ENCODE measurements at places on chromosomes 5 and 9. TPM values are rescaled to one million over a fixed set of nuclear protein-coding genes. Genes with fewer than 3 reads are reported as not detected.
A peak's percentile ranks its signal among the peaks of the same experiment; 100 is the strongest.

Gene SPINK7
- not detected for total RNA-seq

Gene ATP6V1G1
- 80.3 TPM for total RNA-seq

- H3K36me3 ChIP-seq: no peaks in the 10 kb centered on the region
- H3K27me3 ChIP-seq: no peaks in the 10 kb centered on the region
- no peak overlapping the region for H3K27ac ChIP-seq
- no peak overlapping the region for H3K4me3 ChIP-seq
- H3K4me1 ChIP-seq: no peaks in the 10 kb centered on the region
- DNase-seq: peak; percentile 3
These were observed 669.0 kb downstream of the LRRC70 start for GRCh38 chr5:63247651-63248050.

Gene GFPT2
- 20.8 TPM for total RNA-seq

Gene DIRAS2
- total RNA-seq: not detected

GRCh38 chr5:23389291-23390101, 117.9 kb upstream of the PRDM9 start:
- no peaks in the 10 kb centered on the region for H3K27me3 ChIP-seq
- H3K36me3 ChIP-seq: no peaks in the 10 kb centered on the region
- no peaks in the 10 kb centered on the region for H3K4me1 ChIP-seq
- no peak for DNase-seq
- no peak overlapping the region for H3K27ac ChIP-seq

Gene PCDHB16
- total RNA-seq: 0.18 TPM

DNA sequence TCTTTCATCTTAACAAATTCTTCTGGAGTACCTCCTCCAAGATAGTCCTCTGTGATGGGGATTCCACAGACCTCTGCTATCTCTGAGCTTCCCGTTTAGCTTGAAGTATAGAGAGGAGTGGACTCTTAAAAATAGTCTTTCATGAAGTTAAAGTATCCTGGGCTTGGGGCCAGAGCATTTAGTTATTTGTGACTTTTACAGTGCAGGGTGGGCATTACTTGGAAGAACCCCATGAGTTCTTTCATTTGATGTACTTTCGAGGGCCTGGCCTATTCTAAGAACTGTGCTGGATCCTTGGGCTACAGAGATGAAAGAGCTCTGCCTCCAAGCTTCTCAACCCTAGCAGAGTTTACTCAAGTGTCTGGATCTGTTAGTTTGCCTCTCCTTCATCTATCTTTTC, 131.5 kb downstream of the ZSWIM6 start:
- H3K27ac ChIP-seq: no peak overlapping the region
- no peaks in the 10 kb centered on the region for H3K27me3 ChIP-seq
- H3K4me3 ChIP-seq: no peak overlapping the region
- no peak for DNase-seq
- no peaks in the 10 kb centered on the region for H3K36me3 ChIP-seq

GRCh38 chr5:39892708-39893107, 467.9 kb upstream of the DAB2 start:
- no peak for DNase-seq
- H3K27me3 ChIP-seq: no peaks in the 10 kb centered on the region
- H3K27ac ChIP-seq: no peak overlapping the region
- no peaks in the 10 kb centered on the region for H3K4me1 ChIP-seq
- no peaks in the 10 kb centered on the region for H3K36me3 ChIP-seq

Gene PFDN1
- total RNA-seq: 92.8 TPM

Gene ERAP2
- 18.3 TPM for total RNA-seq

Gene IL7R
- total RNA-seq: 56.9 TPM

DNA sequence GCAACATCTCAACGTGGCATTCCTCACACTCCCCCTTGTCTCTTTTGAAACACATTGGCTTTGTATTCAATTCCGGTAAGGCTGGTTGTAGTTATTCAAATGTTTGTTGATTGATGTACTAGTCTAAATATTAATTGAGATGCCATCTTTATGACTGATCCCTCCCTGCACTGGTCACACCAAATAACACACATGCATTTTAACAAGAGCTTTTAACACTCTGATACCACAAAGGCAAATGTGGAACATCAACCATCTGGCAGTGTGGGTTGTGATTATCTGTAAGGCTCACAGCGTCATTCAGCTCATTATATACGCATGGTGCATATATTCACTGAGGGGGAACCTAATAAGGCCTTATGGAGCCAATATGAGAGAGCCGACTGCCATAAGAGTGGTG, 305.0 kb downstream of the TENT4A start:
- no peak overlapping the region for H3K4me3 ChIP-seq
- no peak overlapping the region for H3K27ac ChIP-seq
- H3K36me3 ChIP-seq: no peaks in the 10 kb centered on the region
- no peaks in the 10 kb centered on the region for H3K4me1 ChIP-seq
- H3K27me3 ChIP-seq: no peaks in the 10 kb centered on the region

DNA sequence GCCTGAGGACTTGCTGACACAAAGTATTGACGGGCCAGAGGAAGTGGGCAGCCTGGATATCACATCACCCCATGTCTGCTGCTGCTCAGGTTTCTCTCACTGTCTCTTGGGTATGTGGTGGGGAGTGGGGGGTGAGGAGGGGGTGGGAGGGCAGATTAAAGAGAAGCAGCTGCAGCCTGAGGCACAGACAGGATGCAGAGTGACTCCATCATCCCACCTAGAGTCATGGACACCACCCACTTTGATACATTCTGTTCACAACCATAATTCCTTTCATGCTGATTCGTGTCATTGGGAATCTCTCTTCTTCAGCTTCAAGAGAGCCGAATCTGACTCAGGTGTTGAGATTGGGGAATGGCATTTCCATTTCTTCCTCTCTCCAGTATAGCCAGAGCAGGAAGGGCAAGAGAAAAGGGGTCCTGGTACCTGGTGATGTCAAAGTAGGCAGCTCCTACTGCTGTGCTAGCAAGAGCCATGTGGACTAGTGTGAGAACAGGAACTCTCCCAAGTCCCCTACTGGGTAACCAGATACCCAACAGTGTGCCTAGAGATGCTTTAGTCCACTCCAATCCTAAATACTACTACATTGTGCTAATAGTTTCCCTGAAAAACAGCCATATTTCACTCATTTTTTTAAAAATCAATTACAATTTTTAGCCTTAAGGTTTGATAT, 22.4 kb downstream of the GRAMD2B start:
- peaks cover 16% of the 10 kb centered on the region for H3K4me1 ChIP-seq
- DNase-seq: peak; percentile 46
- no peak overlapping the region for H3K4me3 ChIP-seq
- peak overlapping the region; percentile 17 for H3K27ac ChIP-seq

Gene ZCCHC9
- total RNA-seq: 24.6 TPM

DNA sequence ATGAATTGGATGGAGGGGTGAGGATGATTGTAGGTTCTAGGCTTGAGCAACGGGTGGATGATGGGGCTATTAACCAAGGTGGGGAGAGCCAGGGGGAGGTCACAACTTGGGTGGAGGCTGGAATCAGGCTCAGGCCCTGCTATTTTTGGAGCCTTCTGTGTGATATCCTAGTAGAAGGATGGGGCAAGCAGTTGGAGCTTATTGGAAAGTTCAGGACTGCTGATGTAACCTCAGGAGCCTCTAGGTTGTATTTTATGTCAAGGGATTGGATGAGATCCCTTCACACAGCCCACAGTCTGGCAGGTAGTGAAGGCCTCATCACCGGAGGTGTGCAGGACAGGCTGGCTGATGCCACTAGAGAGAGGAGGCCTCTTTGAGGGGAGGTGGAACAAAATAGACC, 11.2 kb upstream of the RPS14 start:
- H3K4me3 ChIP-seq: no peak overlapping the region
- no peak for DNase-seq
- no peaks in the 10 kb centered on the region for H3K36me3 ChIP-seq
- peaks cover 7% of the 10 kb centered on the region for H3K4me1 ChIP-seq

DNA sequence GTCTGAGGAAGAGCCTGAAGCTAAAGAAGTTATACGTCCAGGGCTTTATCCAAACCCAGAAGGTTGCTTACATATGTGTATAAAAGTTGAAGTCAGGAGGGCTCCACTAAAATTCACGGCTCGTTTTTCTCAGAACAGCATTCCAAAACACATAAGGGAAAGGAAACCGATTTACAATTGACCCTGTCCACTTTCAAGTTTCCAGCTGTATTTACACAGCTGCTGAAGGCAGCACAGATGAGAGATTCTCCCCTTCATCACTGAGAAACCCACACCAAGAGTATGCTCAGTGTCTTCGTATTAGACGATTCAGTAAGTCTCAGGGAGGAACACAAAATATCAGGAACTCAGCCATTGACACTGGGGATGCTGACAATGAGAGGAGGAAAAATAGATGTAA, 5.9 kb upstream of the NREP start:
- peaks cover 8% of the 10 kb centered on the region for H3K4me1 ChIP-seq
- H3K27me3 ChIP-seq: no peaks in the 10 kb centered on the region
- H3K27ac ChIP-seq: no peak overlapping the region
- DNase-seq: peak; percentile 87
- H3K4me3 ChIP-seq: no peak overlapping the region

DNA sequence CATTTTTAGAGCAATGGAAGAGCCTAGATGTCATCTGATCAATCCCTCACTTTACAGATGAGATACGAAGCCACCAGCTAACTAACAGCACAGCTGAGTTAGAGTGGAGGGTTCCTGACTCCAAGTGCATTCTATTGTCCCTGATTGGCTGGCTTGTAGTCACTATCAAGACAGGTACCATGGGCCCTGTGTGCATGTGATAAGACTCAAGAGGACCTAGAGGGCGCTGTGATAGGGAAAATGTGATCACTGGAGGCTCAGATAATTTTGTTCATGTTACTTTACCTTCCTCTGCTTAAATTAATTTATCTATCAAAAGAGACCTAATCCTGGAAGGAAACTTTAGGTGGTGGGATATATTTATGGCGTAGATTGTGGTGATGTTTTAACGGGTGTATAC, 19.5 kb upstream of the SNAPC3 start:
- H3K27ac ChIP-seq: no peak overlapping the region
- H3K4me3 ChIP-seq: no peak overlapping the region
- H3K36me3 ChIP-seq: no peaks in the 10 kb centered on the region
- no peaks in the 10 kb centered on the region for H3K27me3 ChIP-seq
- DNase-seq: no peak
- H3K4me1 ChIP-seq: peaks cover 12% of the 10 kb centered on the region

GRCh38 chr5:10601246-10602030, 37.6 kb downstream of the ANKRD33B start:
- DNase-seq: peak; percentile 91
- peak overlapping the region; percentile 15 for H3K27ac ChIP-seq
- no peaks in the 10 kb centered on the region for H3K27me3 ChIP-seq
- H3K4me1 ChIP-seq: peaks cover 10% of the 10 kb centered on the region

DNA sequence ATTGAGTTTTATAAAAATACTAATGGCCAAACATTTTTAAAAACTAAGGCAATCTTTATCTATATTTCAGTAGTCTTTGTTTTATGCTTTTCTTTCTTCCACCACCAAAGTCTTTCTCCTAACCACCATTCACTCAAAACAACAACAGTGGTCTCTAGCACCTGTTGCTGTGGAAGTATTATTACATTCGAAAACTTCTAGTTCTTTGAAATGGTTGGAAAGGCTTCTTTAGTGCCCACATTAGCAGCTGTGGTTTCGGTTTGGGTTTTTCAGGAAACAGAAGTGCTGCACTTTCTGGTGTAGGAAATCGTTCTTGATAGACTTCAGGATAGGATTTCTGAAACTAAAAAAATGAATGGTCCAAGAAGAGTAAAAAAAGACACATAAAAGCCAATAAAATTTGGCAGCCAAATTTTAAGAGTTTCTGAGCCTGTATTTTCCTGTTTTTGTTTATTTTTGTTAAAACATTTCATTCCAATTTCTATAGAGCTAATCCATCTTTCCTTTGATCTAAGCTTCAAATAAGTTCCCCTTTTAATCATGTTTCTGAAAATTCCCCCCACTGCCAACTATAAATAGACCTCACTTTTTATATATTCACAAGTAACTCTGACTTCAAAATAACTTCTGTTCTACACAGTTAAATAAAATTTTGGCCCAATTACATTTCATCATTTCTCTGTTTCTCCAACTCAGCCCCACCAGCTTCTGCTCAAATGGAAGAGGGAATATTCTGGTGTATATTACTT, 102.2 kb downstream of the DEPDC1B start:
- H3K4me3 ChIP-seq: no peak overlapping the region
- H3K27me3 ChIP-seq: no peaks in the 10 kb centered on the region
- H3K4me1 ChIP-seq: 0 out of 2 replicates have a peak, but pooled peaks cover 1% of the 10 kb centered on the region
- H3K36me3 ChIP-seq: no peaks in the 10 kb centered on the region
- DNase-seq: no peak
- H3K27ac ChIP-seq: no peak overlapping the region

Gene SERINC5
- 7.2 TPM for total RNA-seq

- no peak overlapping the region for H3K27ac ChIP-seq
- no peak overlapping the region for H3K4me3 ChIP-seq
- H3K4me1 ChIP-seq: no peaks in the 10 kb centered on the region
- no peaks in the 10 kb centered on the region for H3K27me3 ChIP-seq
- DNase-seq: no peak
These were observed 300.9 kb downstream of the NTRK2 start for GRCh38 chr9:84970432-84970831.

Gene NUTM2G
- not detected for total RNA-seq

DNA sequence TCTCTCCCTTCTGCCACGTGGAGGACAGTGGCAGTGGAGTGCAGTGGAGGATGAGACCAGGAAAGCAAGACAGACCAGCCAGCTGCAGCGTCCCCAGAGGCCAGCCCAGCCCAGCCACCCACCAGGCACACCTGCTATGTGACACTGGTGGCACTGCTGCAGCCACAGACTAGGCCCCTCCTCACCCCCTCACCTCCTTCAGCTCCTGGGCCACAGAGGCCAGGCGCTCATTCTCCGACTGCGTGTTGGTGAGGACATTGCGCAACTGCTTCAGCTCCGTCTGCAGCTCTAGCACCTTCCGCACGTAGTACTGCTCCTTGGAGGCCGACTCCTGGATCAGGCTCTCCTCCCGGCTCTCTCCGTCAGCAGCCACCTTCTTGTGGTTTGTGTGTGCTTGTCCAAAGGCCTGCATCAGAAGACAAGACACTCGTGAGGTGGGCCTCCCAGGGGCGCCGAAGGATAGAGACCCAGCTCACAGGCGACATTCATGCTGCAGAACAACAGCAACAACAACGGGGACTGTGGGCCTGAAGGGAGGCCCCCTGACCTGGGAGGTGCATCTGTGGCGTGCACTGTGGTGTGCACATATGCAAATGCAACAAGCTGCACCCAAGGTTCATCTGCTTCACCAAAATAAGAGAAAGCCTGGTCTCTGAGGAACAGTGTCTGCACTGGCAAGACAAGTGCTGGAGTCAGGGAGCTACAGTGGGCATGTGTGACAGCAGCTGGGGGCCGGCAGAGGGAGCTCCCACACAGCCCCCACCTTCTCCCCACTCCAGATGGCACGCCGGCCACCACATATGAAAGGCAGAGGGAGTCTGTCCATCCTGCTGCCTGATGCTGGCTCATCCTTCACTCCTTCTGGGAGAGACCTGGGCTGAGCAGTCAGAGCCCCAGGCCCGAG, 35.5 kb downstream of the BICD2 start:
- H3K36me3 ChIP-seq: peaks cover 21% of the 10 kb centered on the region
- H3K4me3 ChIP-seq: no peak overlapping the region
- peaks cover 3% of the 10 kb centered on the region for H3K4me1 ChIP-seq
- H3K27me3 ChIP-seq: no peaks in the 10 kb centered on the region

Gene SHB
- total RNA-seq: 7.8 TPM

Gene CARTPT
- total RNA-seq: not detected

Gene POU5F2
- total RNA-seq: 1.1 TPM

All from IMR-90 (cell line).